ENCODE measurements at places on chromosomes 12 and 14. TPM values are rescaled to one million over a fixed set of nuclear protein-coding genes. Genes with fewer than 3 reads are reported as not detected.

Gene RASSF3
- 23.4 TPM for total RNA-seq

GRCh38 chr12:51886021-51886710 is 1.7 kb upstream of the ANKRD33 start:
- no peak for DNase-seq

Gene NOXRED1
- 0.47 TPM for total RNA-seq

Gene KLRC4
- total RNA-seq: 0.75 TPM

Gene FANCM
- total RNA-seq: 17.5 TPM

GRCh38 chr14:67933266-67933665 is 113.7 kb downstream of the RAD51B start:
- no peak for DNase-seq

GRCh38 chr14:63523735-63524426 is 19.3 kb downstream of the PPP2R5E start:
- DNase-seq: no peak

Gene TAS2R8
- total RNA-seq: not detected

GRCh38 chr14:91300957-91301356 is 56.5 kb upstream of the GPR68 start:
- no peak for DNase-seq

DNA sequence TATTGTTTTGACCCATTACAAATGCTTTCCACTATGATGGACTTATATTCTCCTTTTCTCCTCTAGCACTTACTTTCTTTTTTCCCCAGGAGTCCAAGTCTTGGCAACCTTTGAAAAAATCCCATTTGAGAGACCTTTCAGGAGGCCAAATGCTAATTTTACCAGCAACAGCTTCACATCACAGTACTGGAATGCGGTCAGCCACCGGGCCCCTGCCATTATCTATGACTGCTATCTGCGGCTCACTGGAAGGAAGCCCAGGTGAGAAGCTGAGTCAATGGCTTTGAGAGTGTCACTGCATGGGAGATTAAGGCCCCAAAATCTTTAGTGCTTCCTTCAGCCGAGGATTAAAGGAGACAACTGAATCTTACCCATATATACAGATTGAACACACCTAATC is 64.2 kb downstream of the ERGIC2 start:
- DNase-seq: no peak

Gene KCNJ8
- not detected for total RNA-seq

DNA sequence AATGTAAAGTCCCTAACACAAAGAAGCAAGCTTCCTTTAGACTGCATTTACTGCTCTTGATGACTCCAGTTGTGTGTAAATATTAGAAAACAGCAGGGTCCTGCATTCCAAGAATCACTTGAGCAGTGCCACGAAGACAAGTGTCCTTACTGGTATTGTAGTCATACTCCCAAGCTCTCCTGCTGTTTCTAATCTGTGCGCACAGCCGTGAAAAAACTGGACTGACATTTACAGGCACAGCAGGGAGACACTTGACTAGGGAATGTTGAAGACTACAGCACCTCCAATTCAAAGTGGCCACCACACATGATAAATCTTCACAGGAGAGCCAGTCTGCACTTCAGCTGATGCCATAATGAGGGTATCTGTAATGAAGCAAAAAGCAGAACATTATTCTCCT is 91.4 kb downstream of the VRK1 start:
- DNase-seq: no peak

- no peak for DNase-seq
Observed at GRCh38 chr14:58693048-58693447, 55.3 kb downstream of the DACT1 start.

DNA sequence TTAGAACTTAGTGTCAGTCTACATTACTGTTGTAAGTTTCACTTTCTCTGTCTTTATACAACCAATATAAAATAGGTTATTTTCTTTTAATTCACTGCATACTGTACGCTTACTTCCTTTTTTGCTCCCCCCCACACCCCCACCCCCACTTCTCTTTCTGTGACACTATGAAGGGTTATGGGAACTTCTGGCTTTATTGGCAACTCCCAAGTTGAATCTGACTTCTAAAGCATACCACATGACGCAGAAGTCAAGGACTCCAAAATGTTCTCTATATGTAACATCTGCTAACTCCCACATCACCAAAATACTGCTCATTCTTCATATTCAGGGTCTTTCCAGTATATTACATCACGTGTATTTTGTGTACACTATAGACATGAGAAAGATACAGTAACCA is 81.2 kb upstream of the ATXN7L3B start:
- DNase-seq: no peak

Gene HCAR2
- total RNA-seq: not detected

Gene DBX2
- total RNA-seq: not detected

Gene RGS6
- total RNA-seq: 0.61 TPM

DNA sequence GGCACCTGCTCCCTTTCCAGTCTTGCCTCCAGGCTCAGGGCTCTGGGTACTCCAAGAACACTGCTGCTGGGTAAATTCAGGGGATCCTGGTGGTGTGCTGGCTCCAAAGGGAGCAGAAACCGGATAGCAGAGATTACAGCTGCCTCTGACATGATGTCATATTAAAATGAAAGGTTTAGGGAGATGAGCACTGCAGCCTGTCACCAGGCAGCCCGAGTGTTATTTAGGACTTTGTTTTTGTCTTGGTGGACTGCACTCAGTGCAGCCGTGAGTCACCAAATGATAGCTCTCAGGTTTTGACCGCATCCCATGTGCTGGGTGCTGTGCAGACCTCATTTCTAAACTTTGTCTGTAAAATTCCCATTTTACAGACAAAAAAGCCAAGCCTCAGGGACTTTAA is 266.0 kb upstream of the CRY1 start:
- no peak for DNase-seq

Gene CORO1C
- total RNA-seq: 87.5 TPM

Gene PLBD1
- not detected for total RNA-seq

- DNase-seq: no peak
Observed at GRCh38 chr12:125164541-125164940, 99.3 kb downstream of the AACS start.

Data from activated naive CD4-positive, alpha-beta T cell treated with anti-CD3 and anti-CD28 coated beads, Interleukin-2, amount 50 U/mL, for 72 hours (primary cell).